Activated CD4-positive, alpha-beta T cell treated with anti-CD3 and anti-CD28 coated beads for 4 hours (primary cell): ENCODE measurements at places on chromosomes 5 and 9.

GRCh38 chr5:176361437-176362232 is at the start of gene KIAA1191:
Gene KIAA1191 (minus strand): TSS chr5:176361764. CDS start chr5:176359508, 2,256 bp downstream.
- DNase-seq: peak; percentile 93

GRCh38 chr9:124011460-124012301 is at the start of gene LHX2:
Gene LHX2 (plus strand): TSS chr9:124011768. CDS start chr9:124012349, 581 bp downstream.
- no peak for DNase-seq

DNA sequence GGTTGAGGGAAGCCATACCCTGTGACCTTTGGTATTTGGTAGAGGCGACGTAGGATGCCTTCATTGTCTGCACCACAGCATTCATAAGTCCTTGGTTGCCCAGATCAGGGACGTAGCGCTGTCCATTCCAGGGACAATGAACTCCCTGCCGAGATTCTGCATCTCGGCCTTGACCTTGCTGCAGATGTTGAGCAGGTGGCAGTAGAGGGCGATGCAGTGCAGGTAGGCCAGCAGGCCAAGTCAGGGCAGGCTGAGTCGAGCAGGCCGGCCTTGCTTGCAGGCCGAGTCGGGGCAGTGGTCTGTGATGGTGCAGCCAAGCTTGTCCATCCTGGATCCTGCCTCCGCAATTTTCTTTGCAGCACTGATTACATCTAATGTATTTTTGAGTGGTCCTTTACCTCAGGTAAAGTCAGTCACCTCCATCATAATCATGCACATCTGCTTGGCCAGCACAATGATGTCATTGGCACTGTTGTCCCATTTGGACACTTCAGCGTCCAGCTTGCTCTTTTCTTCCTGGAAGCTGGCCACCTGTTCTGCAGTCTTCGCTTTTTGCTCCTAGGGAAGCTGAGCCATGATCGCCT is 93.4 kb upstream of the CCDC112 start:
- DNase-seq: no peak

DNA sequence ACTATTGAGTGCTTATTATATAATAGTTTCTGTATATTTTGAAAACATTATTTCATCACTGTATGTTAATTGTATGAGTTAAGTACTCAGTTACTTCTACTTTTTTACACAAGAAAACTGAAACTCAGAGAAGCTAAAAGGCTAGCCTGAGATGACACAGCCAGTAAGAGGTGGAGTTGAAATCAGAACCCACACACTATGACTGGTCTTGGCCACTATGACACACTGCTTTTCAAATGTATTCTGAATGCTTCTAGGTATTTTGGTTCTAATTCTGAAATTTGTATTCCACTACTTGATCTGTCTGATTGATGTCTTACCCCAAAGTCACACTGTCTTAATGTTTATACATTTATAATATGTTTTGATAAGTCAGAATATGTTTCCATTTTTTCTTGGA is 181.8 kb downstream of the ZDHHC21 start:
- no peak for DNase-seq

DNA sequence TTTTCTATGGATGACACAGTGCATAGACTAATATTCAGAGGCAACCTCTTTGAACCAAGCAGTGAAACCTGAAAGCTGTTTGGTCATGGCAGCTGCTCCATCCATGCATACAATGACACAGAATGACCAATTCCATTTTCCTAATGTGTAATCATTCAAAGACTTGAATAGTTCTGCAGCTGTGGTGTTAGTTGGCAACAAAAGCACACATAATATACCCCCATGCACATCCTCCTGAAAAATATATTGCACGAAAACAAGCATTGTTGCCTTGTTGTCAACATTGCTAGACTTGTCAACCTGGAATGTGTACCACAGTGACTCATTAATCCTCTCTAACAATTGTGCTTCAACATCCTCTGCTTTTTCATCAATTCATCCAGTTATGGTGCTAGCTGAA is 71.0 kb upstream of the SEMA6A start:
- DNase-seq: no peak

DNA sequence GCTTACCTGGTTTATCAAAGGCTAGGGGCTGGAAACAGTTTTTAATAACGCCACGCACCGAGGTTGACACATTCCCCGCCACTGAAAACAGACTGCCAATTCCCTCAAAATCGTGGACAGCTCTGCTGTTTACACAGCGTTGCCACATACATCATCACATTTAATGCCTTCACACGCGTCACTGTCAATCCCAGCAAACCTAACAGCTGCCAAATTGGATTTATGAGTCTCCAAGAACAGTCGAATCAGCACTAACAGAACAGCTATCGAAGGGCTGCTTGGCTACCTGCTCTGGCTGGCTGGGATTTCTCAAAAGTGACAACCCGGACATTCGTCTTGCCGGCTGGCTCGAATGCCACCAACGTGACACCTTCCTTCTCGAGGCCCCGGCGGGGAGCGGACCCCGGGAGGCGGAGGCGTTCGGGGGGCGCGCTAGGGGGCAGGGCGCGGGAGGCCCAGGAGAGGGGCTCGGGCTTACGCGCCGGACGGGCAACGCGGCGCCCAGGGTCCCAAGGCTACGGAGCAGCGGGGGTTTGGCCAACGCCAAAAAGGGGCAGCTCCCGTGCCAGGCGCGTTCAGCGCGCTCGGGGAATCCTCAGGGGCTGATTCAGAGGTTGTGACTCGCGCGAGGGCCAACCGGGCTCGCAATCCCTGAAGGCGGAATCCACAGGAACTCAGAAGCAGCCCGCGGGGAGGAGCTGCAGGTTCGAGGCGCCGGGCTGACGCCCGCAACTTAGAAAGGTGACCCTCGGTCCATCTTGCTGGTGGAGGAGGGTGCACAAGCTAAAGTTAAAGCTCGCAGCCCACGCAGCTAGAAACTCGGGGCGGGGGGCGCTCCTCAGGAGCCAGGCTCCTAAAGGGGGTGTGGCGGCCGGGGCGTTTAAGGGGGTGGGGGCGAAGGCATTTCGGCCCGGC is 1.2 kb downstream of the CDC14B start:
- DNase-seq: peak; percentile 12

GRCh38 chr9:116654059-116654355 is 33.1 kb upstream of the TRIM32 start:
- no peak for DNase-seq

- DNase-seq: no peak
These were observed 266.2 kb downstream of the TRIM32 start for GRCh38 chr9:116953271-116953670.

GRCh38 chr5:127096328-127096993 is 23.2 kb upstream of the C5orf63 start:
- DNase-seq: no peak

GRCh38 chr5:139788294-139788910 is 7.2 kb upstream of the PSD2 start:
- no peak for DNase-seq

GRCh38 chr5:38538161-38538560 is 18.3 kb downstream of the LIFR start:
- DNase-seq: no peak

- DNase-seq: no peak
These were observed 214.8 kb downstream of the MPDZ start for GRCh38 chr9:13064676-13065075.

DNA sequence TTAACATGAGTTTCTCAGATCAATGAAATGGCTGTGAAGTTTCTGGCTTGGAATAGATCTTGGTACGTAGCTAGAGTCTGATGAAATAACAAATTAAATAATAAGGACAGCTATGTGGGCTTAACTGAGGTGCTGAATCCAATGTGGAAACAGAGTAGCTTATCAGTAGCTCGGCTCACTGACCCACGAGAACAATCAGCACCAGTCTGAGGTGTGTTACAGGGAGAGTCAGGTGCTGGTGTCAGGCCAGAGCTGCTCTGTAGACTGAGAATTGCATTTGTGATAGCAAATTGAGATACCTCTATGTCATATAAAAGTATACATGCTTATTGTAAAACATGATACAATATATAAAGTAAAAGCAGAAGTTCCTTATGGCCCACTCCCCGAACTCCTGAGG is 21.2 kb upstream of the CCL28 start:
- DNase-seq: no peak

DNA sequence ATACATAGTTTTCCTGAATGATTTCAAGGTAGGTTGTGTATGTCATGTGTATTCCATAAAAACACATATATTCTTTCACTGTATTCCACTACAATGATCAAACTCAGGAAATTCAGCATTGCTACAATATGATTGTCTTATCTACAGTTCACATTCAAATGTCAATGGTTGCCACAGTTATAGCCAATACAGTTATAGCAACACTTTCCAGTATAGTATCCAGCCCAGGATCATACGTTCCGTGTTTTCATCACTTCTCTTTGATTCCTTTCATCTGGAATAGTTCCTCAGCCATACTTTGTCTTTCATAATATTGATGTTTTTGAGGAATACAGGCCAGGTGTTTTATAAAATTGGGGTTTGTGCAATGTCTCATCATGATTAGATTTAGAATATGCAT is 9.5 kb downstream of the OR2S2 start:
- DNase-seq: no peak

DNA sequence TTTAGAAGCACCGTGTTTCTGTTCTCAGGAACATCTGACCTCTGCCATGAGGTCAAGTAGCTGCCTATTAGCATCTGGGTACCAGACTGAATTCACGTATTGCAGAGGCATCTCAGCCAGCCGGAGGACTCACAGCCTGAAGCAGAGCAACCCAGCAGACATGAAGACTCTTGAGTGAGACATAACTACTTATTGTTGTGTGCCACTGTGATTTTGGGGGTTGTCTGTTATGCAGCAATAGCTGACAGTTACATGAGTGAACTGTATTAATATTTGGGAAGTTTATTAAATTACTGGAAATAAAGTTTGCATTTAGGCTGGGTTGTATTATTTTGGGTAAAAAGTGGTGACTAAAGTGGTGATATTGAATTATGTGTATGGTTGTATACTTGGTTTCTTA is 1.3 kb upstream of the ACOT12 start:
- DNase-seq: no peak

DNA sequence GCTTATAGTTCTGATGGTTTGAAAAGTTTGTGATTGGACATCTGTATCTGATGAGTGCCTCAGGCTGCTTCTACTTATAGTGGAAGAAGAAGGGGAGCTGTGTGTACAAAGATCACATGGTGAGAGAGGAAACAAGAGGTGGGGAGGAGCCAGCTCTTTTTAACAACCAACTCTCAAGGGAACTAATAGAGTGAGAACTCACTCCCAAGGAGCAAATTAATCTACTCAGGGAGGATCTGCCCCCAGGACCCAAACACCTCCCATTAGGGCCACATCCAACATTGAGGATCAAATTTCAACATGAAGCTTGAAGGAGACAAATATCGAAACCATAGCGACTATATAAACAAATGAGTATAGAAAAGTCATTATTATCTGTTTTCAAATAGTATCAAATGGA is 64.7 kb upstream of the PRLR start:
- DNase-seq: no peak

DNA sequence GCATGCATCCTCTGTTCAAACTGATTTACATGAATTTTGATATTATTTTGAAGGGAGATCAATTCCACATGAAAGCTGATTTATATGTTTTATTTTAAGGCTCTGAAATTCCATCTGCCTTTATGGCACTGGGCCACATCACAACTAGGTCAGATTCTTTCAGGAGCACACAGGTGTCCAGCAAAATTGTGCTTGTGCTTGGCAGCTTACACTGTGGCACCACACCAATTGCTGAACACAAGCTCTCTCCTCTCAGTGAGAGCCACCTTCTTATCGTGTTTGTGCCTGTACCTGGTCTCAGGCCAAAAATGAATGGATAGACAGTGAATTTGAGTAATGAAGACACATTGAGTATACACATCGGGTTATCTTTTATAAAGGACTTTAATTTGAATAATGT is 200.4 kb downstream of the CDH10 start:
- no peak for DNase-seq
